ENCODE measurements at places on chromosomes 12 and 14.

DNA sequence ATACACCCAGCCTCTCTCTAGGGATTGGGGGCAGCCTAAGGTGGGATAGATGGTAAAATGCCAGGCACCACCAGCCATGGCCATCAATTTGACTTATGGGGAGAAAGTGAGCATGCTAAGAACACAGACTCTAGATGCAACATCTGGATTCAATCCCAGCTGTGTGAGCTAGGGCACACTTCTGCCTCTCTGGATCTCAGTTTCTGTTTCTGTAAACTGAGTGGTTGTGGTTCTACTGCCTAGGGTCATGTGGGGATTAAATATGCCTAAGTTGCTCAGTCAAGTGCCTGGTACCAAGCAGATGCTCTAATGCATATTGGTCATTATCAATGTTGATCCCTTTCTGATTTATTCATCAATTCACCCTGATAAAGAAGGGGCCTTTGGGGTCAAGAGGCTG, 12.6 kb upstream of the OAS1 start:
- no peak for DNase-seq

GRCh38 chr14:95071649-95072280, 85.6 kb downstream of the DICER1 start:
- DNase-seq = no peak

GRCh38 chr14:105173901-105174894, 5.6 kb upstream of the JAG2 start:
- no peak for DNase-seq

- DNase-seq = no peak
Observed at GRCh38 chr12:109951751-109952150, 44.4 kb downstream of the GIT2 start.

GRCh38 chr14:89466484-89466883, 49.5 kb upstream of the FOXN3 start:
- no peak for DNase-seq

- DNase-seq = no peak
Observed at GRCh38 chr12:70695361-70696023, 58.3 kb upstream of the PTPRB start.

- no peak for DNase-seq
Observed at GRCh38 chr14:50521912-50522341, 10.4 kb downstream of the MAP4K5 start.

GRCh38 chr12:96103067-96103644, 67.8 kb upstream of the LTA4H start:
- DNase-seq = no peak

DNA sequence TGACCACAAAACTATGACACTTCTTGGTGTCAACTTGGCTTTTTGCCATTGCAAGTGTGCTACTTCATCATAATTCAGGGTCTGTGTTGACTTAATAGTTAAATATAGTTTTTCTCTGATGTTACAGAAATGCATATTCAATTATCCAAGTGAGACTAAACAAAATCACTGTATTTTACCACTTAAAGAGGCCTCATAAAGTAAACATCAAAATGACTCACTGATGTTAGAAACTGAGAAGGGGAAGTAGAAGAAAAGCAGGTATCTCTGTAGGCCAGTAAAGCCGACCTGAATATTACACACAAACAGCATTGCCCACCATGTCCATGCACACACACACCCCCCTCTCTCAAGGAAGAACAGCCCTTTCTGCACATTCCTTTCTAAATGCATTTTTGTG, 55.4 kb downstream of the RPAP3 start:
- DNase-seq = no peak

- no peak for DNase-seq
Observed at GRCh38 chr12:114733919-114734318, 49.9 kb upstream of the TBX3 start.

GRCh38 chr12:69150083-69150795, 89.1 kb upstream of the CPSF6 start:
- DNase-seq = no peak

DNA sequence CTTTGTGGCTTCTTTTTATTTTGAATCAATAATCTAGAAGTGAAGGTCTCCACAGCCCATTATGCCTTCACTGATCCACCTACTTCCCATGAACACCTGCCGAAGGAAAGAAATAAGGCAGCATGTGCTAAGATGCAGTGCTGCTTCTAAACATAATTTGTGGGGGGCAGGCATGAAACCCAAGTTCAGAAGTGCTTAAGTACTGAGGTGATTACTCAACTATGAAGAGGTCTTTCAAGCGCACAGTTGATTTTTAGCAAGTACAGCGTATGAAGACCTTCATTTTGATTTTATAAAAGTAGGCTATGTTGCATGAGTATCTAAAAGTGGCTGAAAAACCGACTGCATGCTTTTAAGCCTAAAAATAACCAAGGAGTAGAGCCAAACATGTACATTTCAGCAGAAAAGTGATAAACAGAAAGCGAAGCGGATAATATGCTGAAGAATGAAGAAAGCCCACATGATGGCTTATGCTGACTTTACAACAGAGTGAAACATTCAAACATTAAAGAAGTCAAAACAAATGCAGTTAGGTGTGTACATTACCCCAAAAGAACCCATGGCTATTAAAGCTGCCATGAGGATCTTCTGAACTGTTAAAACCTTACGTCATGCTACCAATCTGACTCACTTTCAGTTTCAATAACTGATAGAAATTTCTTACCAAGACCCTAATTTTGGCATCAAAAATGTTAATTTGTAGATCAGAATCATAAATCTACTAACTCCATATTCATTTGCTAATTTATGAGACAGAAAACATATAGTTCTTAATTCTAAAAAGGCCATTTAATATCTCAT, 29.3 kb downstream of the KICS2 start:
- no peak for DNase-seq

GRCh38 chr12:30278401-30278800, 417.3 kb downstream of the IPO8 start:
- DNase-seq = no peak

GRCh38 chr14:102403028-102403427, 40.3 kb downstream of the TECPR2 start:
- no peak for DNase-seq

GRCh38 chr12:71157601-71158233, at the start of gene TSPAN8:
TSPAN8 (minus strand) TSS chr12:71157999; CDS start chr12:71157678, 321 bp downstream.
- no peak for DNase-seq

DNA sequence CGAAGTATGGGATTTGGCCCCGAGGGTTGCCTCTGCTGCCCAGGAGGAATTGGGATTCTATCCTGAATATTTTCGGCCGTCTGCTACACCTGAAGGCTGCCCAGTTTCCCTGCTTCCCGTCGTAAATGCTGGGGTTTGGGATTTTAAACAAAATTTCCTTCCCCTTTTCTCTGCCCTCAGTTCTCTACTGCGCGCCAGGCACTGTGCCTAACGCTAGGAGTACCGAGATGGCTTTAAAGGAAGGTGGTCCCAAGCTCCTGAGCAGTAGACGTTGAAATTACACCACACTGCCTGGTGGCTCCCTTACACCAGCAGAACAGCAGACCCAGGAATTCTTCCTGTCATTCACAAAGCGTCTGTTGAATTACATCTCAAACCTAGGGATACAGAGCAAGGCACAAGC, 566 bp upstream of the PRDM4 start:
- DNase-seq = no peak

GRCh38 chr12:26510354-26510674, 314.9 kb downstream of the SSPN start:
- DNase-seq = no peak

GRCh38 chr14:99271221-99271941, 616 bp downstream of the BCL11B start:
- no peak for DNase-seq

- DNase-seq = no peak
Observed at GRCh38 chr14:65206448-65207096, 104.3 kb upstream of the MAX start.

DNA sequence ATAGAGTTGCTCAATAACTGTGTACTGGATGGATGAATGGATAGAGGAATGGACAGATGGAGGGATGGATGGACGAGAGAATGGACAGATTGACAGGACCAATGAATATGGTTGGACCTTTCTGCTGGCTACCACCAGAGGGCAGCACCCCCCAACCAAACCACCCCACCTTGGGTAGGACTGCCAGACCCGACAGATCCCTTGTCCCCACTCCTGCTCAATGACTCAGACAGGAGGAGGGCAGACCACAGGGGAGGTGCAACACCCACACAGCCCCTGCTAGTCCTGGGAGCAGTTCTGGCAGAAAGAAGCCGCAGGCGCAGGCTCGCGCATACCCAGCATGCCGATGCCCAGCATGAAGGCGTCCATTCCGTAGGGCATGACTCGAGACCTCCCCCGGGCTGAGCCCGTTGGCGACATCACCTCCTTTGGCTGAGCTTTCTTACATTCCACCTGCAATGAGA, 12.4 kb downstream of the MSI1 start:
- peak; percentile 62 for DNase-seq

DNA sequence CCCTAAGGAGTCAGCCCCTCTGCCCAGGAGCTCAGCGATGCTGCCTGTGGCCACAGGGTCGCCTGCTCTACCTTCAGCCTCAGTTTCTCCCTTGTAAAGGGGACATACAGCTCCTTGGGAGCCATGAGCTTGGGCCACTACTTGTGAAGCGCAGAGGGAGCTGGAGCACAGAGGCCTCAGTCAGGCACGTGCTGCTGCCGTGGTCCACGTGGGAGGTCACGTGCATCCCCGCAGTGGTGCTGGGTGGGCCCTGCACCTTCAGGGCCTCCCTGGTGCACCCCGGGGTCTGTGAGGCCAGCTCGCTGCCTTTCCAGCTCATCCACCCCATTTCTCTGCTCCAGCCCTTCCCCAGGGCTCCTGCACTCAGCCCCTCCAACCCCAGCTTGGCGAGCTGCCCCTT, 10.9 kb upstream of the C14orf180 start:
- no peak for DNase-seq

Measured in activated naive CD8-positive, alpha-beta T cell treated with anti-CD3 and anti-CD28 coated beads, Interleukin-2, amount 50 U/mL, for 16 hours (primary cell).